ENCODE measurements at places on chromosomes 3 and 15.

- DNase-seq, result no peak
Observed at GRCh38 chr15:64623347-64623996, 151.9 kb downstream of the RBPMS2 start.

DNA sequence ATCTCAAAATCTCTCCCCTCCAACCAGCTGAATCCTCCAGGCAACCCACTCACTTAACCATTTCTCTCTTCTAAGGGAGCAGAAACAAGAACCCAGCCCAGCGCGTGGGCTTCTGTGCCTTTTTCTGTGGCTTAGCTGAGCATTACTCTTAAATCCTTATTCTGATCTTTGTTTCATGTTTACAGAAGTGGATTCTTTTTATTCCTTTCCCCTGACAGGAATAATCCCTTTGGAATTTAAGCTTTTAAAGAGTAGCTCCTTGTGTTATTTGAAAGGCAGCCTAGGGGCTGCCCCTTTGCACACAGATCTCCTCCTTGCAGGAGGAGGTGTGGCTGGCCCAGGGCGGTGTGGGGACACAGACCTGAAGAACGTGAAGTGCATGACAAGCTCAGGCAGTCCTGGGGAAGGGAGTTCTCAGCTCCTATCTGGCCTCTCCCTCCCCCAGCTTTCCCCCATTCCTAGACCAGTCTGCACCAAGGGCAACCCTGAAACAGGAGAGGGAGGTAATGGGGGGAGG, 77.1 kb upstream of the UBE2E1 start:
- DNase-seq, result no peak

- no peak for DNase-seq
Observed at GRCh38 chr3:133992951-133993620, 36.6 kb downstream of the SLCO2A1 start.

- no peak for DNase-seq
Observed at GRCh38 chr3:75332794-75333193, 331.3 kb upstream of the FRG2C start.

DNA sequence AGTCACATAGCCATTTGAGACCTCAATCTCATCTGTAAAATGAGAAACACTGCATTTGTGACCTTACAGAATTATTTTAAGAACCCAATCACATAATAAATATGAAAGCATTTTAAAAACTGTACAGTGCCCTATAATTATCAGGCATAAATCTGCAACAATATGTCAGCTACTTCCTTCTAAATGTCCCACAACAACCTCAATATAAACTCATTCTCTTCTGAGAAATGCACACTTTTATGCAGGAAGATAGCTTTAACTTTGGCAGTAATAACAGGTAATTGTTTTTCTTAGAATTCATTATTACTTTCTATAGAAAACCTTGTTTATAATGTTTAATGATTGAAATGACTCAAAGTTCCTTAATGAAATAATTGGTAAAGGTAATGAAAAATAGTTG, 400.7 kb upstream of the AGTR1 start:
- DNase-seq, result no peak

GRCh38 chr15:52181938-52182780, 9.0 kb downstream of the GNB5 start:
- no peak for DNase-seq

DNA sequence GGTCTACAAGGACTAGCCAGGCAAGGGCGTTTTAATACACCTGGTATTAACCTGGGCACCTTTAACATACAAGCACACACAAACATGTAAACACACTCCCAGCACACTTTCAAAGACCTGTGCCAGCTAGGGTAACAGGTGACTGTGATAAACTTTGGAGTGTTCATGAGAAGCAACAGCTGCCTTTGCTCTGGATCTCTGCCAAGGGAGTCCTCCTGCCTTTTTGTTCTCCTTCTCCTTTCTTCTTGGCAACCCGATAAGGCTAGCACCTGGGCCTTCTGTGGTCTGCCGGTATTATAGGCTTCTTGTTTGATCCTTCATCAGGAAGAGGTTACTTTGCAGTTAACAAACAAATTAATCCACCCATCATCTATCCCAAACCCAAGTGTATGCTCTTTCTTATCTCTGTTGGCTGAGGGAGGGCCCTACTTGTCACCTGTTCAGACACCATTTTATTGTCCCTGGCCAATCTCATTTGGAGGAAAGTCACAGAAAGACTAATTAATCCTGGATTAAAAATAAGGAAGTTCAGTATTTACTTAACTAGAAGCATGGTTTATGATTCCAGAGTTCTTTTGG, at the start of gene RETNLB:
TSS of gene RETNLB (minus strand) at position 7 of the 579 bp plus-strand sequence. CDS start 225 bp downstream, outside the sequence.
- no peak for DNase-seq

DNA sequence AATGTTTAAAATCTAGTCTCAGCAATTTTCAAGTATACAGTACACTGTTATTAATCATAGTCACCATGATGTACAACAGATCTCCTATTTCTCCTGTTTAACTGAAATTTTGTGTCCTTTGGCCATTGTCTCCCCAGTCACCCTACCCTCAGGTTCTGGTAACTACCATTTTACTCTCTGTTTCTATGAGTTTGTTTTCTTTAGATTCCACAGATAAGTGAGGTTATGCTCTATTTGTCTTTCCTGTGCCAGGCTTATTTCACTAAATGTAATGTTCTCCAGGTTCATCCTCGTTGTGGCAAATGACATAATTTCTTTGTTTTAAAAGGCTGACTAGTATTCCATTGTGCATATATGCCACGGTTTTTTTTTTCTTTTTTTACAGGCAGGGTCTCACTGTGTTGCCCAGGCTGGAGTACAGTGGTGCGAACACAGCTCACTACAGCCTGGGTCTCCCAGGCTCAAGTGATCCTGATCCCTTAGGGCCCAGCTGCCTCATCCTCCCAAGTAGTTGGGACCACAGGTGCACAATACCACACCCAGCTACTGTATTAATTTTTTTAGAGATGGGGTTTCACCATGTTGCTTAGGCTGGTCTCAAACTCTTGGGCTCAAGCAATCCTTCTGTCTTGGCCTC, 50.0 kb downstream of the RAB7A start:
- no peak for DNase-seq

- DNase-seq, result no peak
Observed at GRCh38 chr15:96207377-96208006, 123.0 kb upstream of the NR2F2 start.
